ENCODE measurements at places on chromosomes 5 and 9.
A peak's percentile ranks its signal among the peaks of the same experiment; 100 is the strongest.

DNA sequence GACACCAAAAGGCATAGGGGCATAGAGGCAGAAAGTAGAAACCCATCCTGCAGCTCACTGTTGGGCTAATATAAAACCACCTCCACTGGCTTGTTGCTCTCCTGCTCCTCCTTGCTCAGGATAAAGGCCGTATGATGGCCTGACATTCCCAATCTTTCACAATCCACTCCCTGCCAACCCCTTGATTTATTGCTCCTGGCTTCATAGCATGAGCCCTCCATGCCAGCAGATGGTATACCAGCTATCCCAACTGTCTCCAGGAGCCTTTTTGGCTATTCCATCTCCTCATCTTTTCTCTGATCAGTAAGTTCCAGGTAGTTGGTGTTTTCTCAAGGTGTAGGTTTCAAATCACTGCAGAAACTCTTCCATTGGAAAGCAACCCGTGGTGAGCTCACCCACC, 128.8 kb downstream of the EGFLAM start:
- no peaks in the 10 kb centered on the region for H3K27me3 ChIP-seq
- no peak overlapping the region for H3K27ac ChIP-seq
- H3K4me1 ChIP-seq: no peaks in the 10 kb centered on the region
- no peak overlapping the region for H3K4me3 ChIP-seq

GRCh38 chr5:2912741-2913140, 161.3 kb upstream of the IRX2 start:
- no peaks in the 10 kb centered on the region for H3K27me3 ChIP-seq
- H3K4me3 ChIP-seq: no peak overlapping the region
- H3K36me3 ChIP-seq: no peaks in the 10 kb centered on the region
- no peak for DNase-seq
- H3K27ac ChIP-seq: no peak overlapping the region

- H3K27me3 ChIP-seq: no peaks in the 10 kb centered on the region
- peak overlapping the region; percentile 34 for H3K4me3 ChIP-seq
- peak; percentile 88 for DNase-seq
- peaks cover 5% of the 10 kb centered on the region for H3K36me3 ChIP-seq
- H3K27ac ChIP-seq: peak overlapping the region; percentile 96
These were observed 1.4 kb downstream of the STING1 start for GRCh38 chr5:139481122-139481533.

- H3K4me3 ChIP-seq: no peak overlapping the region
- H3K27me3 ChIP-seq: no peaks in the 10 kb centered on the region
- H3K36me3 ChIP-seq: no peaks in the 10 kb centered on the region
These were observed 8.1 kb downstream of the SLC12A7 start for GRCh38 chr5:1103505-1104326.

DNA sequence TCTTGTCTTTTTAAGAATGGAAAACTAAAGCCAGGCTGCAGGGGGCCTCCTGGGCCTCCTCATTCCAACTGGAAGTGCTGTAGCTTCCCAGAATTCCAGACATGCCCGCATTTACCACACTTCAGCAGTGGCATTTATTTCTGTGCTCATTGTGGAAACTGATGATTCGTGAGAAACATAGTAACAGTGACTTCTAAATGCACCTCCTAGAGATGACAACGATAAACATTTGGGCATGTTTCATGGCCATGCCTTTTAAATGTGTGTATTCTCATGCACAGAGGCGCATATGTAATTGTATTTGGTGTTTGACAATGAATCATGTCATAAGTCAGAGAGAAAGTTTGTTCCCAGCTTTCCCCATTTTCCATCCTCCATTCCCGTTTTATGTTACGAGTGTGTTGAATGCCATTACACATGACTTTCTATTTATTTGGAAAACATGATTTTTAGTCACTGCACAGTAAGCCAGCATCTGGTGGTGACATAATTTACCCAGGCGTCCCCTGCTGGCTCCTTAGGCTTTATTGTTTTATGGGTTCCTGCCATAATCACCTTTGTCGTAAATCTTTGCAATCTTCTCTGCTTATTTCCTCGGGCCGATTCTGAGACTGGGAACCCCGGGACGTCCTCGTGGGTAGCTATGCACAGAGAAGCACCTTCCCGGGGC, 68.8 kb upstream of the FCN2 start:
- H3K4me3 ChIP-seq: no peak overlapping the region
- no peaks in the 10 kb centered on the region for H3K4me1 ChIP-seq
- no peak overlapping the region for H3K27ac ChIP-seq

DNA sequence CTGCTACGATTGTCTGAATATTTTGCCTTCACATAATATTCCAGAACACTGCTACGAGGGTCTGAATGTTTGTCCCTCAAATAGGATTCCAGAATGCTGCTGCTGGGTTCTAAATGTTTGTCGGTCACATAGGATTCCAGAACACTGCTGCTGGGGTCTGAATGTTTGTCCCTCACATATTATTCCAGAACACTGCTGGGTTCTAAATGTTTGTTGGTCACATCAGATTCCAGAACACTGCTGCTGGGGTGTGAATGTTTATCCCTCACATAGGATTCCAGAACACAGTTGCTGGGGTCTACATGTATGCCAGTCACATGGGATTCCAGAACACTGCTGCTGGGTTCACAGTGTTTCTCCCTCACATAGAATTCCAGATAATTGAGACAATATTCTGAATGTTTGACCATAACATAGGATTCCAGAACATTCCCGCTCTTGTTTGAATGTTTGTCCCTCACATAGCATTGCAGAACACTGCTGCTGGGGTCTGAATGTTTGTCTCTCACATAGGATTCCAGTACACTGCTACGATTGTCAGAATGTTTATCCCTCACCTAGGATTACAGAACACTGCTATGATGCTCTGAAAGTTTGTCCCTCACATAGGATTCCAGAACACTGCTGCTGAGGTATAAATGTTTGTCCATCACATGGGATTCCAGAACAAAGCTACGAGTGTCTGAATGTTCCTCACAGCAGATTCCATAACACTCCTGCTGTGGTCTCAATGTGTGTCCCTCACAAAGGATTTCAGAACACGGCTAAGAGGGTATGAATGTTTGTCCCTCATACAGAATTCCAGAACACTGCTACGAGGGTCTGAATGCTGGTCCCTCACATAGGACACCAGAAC, 201.8 kb downstream of the FOXD4L6 start:
- H3K27ac ChIP-seq: no peak overlapping the region
- no peak overlapping the region for H3K4me3 ChIP-seq
- H3K4me1 ChIP-seq: no peaks in the 10 kb centered on the region
- H3K27me3 ChIP-seq: peaks cover 2% of the 10 kb centered on the region
- no peaks in the 10 kb centered on the region for H3K36me3 ChIP-seq

- H3K27me3 ChIP-seq: no peaks in the 10 kb centered on the region
- no peak overlapping the region for H3K27ac ChIP-seq
- H3K4me3 ChIP-seq: no peak overlapping the region
- DNase-seq: no peak
- H3K36me3 ChIP-seq: peaks cover 2% of the 10 kb centered on the region
These were observed 29.8 kb downstream of the HMGCR start for GRCh38 chr5:75366787-75367186.
